ENCODE measurements at places on chromosomes 13 and 19. TPM values are rescaled to one million over a fixed set of nuclear protein-coding genes. Genes with fewer than 3 reads are reported as not detected.

DNA sequence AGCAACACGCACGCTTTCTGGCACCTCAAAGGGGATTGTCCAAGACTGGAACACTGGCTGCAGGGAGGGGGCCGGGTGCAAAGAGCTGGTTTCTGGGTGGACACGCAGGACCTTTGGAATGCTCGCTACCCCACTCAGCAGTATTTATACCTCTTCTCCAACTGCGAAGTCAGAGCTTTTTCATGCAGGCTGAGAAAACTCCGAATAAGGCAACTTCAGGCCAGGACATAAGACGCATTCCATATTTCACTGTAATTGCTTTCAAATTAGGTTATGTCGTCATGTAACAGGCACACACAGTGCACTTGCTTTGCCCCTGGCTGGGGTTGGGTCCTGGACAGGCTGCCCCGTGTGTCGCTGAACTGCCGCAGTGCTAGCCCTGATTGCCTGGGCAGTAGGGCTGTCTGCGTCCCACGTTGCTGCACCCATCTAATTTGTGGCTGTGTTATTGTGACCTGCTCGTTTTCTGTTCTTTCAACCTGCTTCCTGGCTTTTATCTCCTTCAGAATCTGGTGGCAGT lies 44.5 kb downstream of the ACTN4 start:
- peak overlapping the region; percentile 51 for H3K4me3 ChIP-seq

DNA sequence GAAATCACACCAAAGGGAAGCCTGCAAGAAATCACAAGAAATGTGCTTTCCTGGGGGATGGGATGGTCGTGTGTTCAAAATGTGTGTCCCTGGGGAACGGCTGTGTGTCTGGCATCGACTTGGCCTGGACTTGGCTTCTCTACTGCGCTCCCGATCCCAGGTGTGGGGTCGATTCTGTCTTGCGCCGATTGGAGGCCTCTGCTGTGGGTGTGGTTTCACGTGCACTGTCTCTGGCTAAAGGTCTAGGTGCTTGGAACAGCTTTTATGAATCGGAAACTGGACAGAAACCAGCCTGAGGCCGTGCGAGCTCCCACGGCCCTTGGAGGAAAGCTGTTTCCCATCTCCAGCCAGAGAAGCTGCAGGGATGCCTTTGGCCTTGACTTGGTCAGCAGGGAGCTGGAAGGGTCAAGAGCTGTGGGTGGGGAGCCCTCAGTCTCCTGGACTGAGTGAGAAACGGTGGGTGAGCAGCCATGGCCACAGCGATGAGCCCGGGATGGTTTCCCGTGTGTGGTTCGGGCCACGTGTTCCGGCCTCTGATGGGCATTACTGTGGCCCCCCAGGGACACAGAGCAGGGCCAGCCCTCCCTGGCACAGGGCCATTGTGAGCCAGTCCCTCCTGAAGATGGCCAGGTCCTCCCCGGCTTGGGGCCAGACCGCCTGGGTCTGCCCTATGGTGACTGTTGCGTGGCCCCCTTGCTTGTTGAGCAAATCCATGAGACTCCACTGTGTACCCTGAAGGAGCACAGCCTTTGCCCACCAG lies 29.7 kb downstream of the MCF2L start:
- H3K4me1 ChIP-seq = no peaks in the 10 kb centered on the region
- H3K36me3 ChIP-seq = no peaks in the 10 kb centered on the region
- no peaks in the 10 kb centered on the region for H3K27me3 ChIP-seq
- H3K4me3 ChIP-seq = no peak overlapping the region
- H3K27ac ChIP-seq = no peak overlapping the region

DNA sequence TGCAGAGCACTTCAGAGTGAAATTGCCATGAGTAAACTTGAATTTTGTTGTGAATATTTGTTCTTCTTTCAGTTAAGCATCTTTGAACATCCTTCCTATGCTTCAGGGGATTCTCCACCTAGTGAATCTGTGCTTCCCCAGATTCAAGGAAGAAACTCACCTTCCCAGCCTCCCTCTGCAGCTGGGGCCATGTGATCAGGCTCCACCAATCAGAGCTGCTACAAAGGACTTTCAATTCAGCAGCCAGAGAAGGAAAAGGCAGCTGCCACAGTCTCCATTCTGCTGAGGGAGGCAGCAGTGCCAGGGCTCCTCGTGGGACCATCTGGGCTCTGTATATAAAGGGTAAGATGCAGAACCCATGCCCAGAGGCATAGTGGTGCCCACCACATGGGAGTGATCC lies 89.7 kb upstream of the SIAH3 start:
- no peaks in the 10 kb centered on the region for H3K36me3 ChIP-seq
- no peaks in the 10 kb centered on the region for H3K4me1 ChIP-seq
- no peak for DNase-seq
- H3K27me3 ChIP-seq = peaks cover 14% of the 10 kb centered on the region
- H3K4me3 ChIP-seq = no peak overlapping the region
- no peak overlapping the region for H3K27ac ChIP-seq

DNA sequence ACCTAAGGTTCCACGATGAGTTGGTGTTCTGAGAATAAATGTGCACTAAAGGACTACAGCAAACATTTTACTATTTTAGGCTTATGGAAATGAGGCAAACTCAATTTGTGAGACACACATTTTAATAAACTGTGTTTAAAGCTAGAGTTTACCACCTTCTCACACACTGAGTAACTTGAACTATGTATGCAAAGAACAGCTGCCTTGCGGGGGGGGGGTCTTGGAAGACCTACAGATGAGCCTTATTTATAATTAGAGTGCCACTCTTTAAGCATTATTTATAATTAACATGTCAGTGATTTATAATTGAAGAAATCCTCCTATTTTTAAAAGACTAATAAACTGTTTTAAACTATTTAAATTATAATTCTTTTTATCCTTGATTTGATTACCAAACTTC lies 300.4 kb downstream of the DLEU7 start:
- H3K27me3 ChIP-seq = peaks cover 3% of the 10 kb centered on the region
- H3K4me1 ChIP-seq = no peaks in the 10 kb centered on the region
- DNase-seq = no peak
- no peak overlapping the region for H3K4me3 ChIP-seq

GRCh38 chr13:111913761-111914140 lies 153.2 kb upstream of the SOX1 start:
- H3K27me3 ChIP-seq = peaks cover 9% of the 10 kb centered on the region
- H3K27ac ChIP-seq = no peak overlapping the region
- DNase-seq = no peak
- no peaks in the 10 kb centered on the region for H3K4me1 ChIP-seq

CCDC106 gene
- 1.9 TPM for total RNA-seq

CEACAM16 gene
- total RNA-seq = not detected

KCNN4 gene
- 107 TPM for total RNA-seq

Measured in natural killer cell treated with Interleukin-12 subunit alpha and Interleukin-12 subunit beta and Interleukin-15 and Interleukin-18, amount 100 ng/mL, for 72 hours (primary cell).